ENCODE measurements at places on chromosomes 1 and 21. TPM values are rescaled to one million over a fixed set of nuclear protein-coding genes. Genes with fewer than 3 reads are reported as not detected.

GRCh38 chr1:214638997-214639396 is 36.0 kb downstream of the CENPF start:
- no peak overlapping the region for H3K4me3 ChIP-seq
- peaks cover 48% of the 10 kb centered on the region for H3K36me3 ChIP-seq
- DNase-seq: no peak
- H3K4me1 ChIP-seq: peaks cover 24% of the 10 kb centered on the region

GRCh38 chr1:237851210-237851845 is 39.4 kb downstream of the ZP4 start:
- no peaks in the 10 kb centered on the region for H3K36me3 ChIP-seq
- no peak overlapping the region for H3K4me3 ChIP-seq
- peak; percentile 20 for DNase-seq
- H3K27me3 ChIP-seq: no peaks in the 10 kb centered on the region
- H3K27ac ChIP-seq: no peak overlapping the region

DNA sequence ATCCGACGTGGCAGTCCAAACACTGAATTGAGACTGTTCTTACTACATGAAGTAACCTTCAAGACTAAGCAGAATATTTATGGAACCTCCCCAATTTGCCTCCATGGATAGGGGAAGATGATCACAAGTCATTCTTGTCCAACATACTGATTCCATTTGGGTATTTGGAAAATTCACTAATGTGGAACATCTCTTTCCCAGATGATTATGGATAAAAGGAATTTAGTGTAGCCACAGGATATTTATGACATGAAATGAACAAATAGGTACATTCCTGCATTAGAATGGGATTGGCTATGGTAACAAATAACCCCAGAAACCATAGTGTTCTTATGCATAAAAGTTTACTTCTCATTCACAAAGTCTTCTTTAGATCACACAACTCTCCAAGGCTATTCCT is 40.2 kb upstream of the SGIP1 start:
- H3K27me3 ChIP-seq: peaks cover 24% of the 10 kb centered on the region
- no peak overlapping the region for H3K27ac ChIP-seq
- H3K36me3 ChIP-seq: no peaks in the 10 kb centered on the region

The KRTAP7-1 gene
- total RNA-seq: not detected

The SYPL2 gene
- not detected for total RNA-seq

Data from activated CD4-positive, alpha-beta memory T cell treated with anti-CD3 and anti-CD28 coated beads, Interleukin-2, amount 10 ng/mL, durations not matched to agents 7 days and 5 days (primary cell).